Fibroblast of lung (primary cell): ENCODE measurements at places on chromosomes 4 and X. TPM values are rescaled to one million over a fixed set of nuclear protein-coding genes. Genes with fewer than 3 reads are reported as not detected.

The CLCN4 gene
- total RNA-seq: 2.1 and 4.0 TPM in 2 replicates

The TRIM2 gene
- 70.4 and 90.8 TPM in 2 replicates for total RNA-seq

The PDE5A gene
- total RNA-seq: 383 and 832 TPM in 2 replicates

The CT45A1 gene
- total RNA-seq: not detected in 2 replicates

The SMIM31 gene
- total RNA-seq: not detected in 2 replicates

- H3K27me3 ChIP-seq: no peaks in the 10 kb centered on the region
- DNase-seq: peak; percentile 94
- H3K27ac ChIP-seq: no peak overlapping the region
- no peaks in the 10 kb centered on the region for H3K4me1 ChIP-seq
- H3K4me3 ChIP-seq: no peak overlapping the region
- H3K36me3 ChIP-seq: no peaks in the 10 kb centered on the region
Measured at GRCh38 chr4:47209833-47210232, 178.5 kb downstream of the GABRB1 start.

GRCh38 chr4:184102927-184103326 lies 114.7 kb downstream of the ENPP6 start:
- no peaks in the 10 kb centered on the region for H3K4me1 ChIP-seq
- DNase-seq: no peak
- no peak overlapping the region for H3K4me3 ChIP-seq
- H3K36me3 ChIP-seq: no peaks in the 10 kb centered on the region

GRCh38 chr4:79584902-79585301 lies 176.9 kb upstream of the GK2 start:
- no peak overlapping the region for H3K4me3 ChIP-seq
- no peak for DNase-seq
- no peaks in the 10 kb centered on the region for H3K4me1 ChIP-seq
- H3K27ac ChIP-seq: no peak overlapping the region

DNA sequence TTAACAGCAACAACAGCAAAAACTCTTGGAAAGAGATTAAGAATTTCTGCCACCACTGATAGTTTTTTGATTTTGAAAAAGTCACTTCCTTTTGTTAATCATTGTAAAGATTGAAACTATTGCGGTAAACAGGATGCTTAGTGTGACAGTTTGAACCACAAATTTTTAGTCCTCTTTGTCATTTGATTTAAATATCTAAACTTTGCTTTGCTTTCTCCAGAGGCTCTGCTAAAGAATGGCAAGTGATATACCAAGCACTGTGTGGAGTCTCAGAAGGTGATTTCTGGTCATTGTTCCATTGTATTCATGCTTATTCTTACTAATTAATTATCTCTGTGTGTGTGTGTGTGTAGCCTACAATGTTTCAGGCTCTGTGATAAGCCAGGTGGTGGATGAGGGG lies 155.6 kb downstream of the BMPR1B start:
- no peaks in the 10 kb centered on the region for H3K36me3 ChIP-seq
- H3K4me1 ChIP-seq: no peaks in the 10 kb centered on the region
- no peak overlapping the region for H3K4me3 ChIP-seq
- no peak overlapping the region for H3K27ac ChIP-seq

- H3K4me3 ChIP-seq: no peak overlapping the region
- H3K27me3 ChIP-seq: no peaks in the 10 kb centered on the region
- H3K4me1 ChIP-seq: no peaks in the 10 kb centered on the region
- peak; percentile 27 for DNase-seq
- no peak overlapping the region for H3K27ac ChIP-seq
Measured at GRCh38 chr4:147174591-147174990, 228.9 kb upstream of the TTC29 start.

- no peaks in the 10 kb centered on the region for H3K4me1 ChIP-seq
- H3K4me3 ChIP-seq: no peak overlapping the region
- H3K36me3 ChIP-seq: no peaks in the 10 kb centered on the region
- H3K27ac ChIP-seq: no peak overlapping the region
Measured at GRCh38 chr4:30962939-30963338, 242.8 kb downstream of the PCDH7 start.

DNA sequence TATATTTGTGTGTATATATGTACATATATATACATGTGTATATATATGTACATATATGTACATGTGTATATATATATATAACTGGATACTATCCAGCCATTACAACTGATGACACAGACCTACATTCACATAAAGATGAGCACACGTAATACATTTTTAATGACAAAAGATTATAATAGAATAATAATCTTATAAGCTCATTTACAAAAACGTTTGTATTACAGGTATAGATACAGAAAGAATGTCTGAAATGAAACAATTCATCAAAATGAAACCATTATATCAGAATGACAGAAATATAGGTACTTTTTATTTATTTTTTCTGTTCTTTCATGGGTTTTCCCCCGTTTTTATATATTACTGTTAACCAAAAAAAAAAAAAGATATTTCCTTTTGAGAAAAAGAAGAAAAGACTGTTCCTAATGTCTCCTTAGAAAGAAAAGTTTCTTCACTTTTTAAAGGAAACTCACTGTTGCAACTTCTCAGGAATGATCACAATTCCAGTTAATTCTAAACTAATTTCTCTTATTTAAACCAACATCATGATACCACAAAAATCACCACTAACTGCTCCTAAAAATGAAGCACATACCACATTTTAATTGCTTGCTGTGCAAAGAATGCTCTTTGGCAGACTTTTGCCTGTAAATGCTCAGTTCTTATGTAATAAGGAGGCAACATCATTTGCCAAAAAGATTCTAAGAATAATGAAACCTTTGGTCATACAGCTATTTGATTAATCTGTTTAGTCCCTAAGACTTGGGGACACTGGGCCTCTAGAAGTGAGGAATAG lies 18.9 kb downstream of the LEF1 start:
- H3K27ac ChIP-seq: no peak overlapping the region
- no peak overlapping the region for H3K4me3 ChIP-seq
- no peaks in the 10 kb centered on the region for H3K27me3 ChIP-seq
- no peaks in the 10 kb centered on the region for H3K36me3 ChIP-seq

DNA sequence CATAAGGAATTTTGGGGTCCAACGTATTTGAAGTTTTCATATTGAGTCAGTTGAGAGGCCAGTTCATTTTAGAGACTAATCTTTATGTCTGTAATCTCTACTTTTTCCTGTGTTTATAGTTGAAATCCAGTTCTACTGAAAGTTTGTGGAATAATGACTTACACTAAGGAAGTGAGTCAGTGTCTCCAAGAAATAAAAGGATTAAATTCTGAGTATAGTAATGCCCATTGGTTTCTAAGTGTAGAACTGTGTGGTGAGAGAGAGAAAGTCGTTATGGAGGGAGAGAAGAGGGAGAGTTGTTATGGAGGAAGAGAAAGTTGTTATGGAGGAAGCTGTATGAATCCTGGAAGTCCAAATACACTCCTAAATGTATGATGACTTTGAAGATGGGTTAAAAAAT lies 264.6 kb upstream of the HAND2 start:
- H3K36me3 ChIP-seq: no peaks in the 10 kb centered on the region
- H3K4me3 ChIP-seq: peak overlapping the region; percentile 8
- H3K27me3 ChIP-seq: no peaks in the 10 kb centered on the region
- peak; percentile 78 for DNase-seq

GRCh38 chr4:101236097-101236496 lies 111.2 kb downstream of the PPP3CA start:
- H3K4me1 ChIP-seq: peaks cover 15% of the 10 kb centered on the region
- no peaks in the 10 kb centered on the region for H3K27me3 ChIP-seq
- no peak for DNase-seq
- H3K4me3 ChIP-seq: no peak overlapping the region
- H3K36me3 ChIP-seq: no peaks in the 10 kb centered on the region

GRCh38 chr4:1516881-1517480 lies 110.7 kb upstream of the NKX1-1 start:
- H3K27me3 ChIP-seq: peaks cover 12% of the 10 kb centered on the region
- H3K4me1 ChIP-seq: no peaks in the 10 kb centered on the region
- H3K27ac ChIP-seq: no peak overlapping the region
- DNase-seq: no peak

GRCh38 chr4:37693030-37693429 lies 6.9 kb upstream of the RELL1 start:
- no peaks in the 10 kb centered on the region for H3K4me1 ChIP-seq
- no peaks in the 10 kb centered on the region for H3K27me3 ChIP-seq

- H3K4me1 ChIP-seq: no peaks in the 10 kb centered on the region
- no peak overlapping the region for H3K4me3 ChIP-seq
- no peaks in the 10 kb centered on the region for H3K27me3 ChIP-seq
- DNase-seq: no peak
Measured at GRCh38 chr4:147958057-147958456, 226.2 kb downstream of the ARHGAP10 start.

DNA sequence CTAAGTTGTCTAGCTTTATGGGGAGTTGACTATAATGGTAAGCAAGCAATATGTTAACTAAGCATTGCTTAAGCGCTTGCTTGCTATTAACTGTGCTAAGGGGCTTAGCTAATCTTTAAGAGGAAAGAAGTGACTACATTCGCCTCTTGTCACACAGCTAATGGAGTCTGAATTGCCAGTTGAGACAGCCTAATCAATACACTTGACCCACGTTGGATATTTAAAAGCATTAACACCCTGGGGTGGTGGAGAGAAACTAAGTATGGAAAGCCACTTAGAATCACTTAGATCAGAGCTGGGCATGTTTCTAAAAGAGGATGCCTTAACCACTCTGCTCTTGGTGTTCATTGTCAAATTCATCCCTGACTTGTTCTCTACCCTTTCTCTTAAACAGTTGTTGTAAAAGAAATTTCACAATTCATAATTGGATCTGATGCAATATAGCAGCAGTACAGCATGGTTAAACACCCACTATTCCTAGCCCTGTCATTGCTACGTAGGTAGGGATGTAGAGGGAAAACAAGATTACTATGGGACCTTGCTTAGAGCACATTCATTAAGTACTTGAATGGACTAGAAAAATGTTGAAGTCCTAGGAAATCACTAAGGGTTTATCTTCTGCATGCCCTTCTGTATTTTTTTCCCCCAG lies 3.5 kb downstream of the ZAR1 start:
- H3K36me3 ChIP-seq: no peaks in the 10 kb centered on the region
- peaks cover 28% of the 10 kb centered on the region for H3K27me3 ChIP-seq
- H3K4me3 ChIP-seq: no peak overlapping the region
- H3K27ac ChIP-seq: no peak overlapping the region

- no peak overlapping the region for H3K27ac ChIP-seq
- no peaks in the 10 kb centered on the region for H3K4me1 ChIP-seq
- H3K27me3 ChIP-seq: no peaks in the 10 kb centered on the region
- no peaks in the 10 kb centered on the region for H3K36me3 ChIP-seq
- H3K4me3 ChIP-seq: no peak overlapping the region
- peak; percentile 4 for DNase-seq
Measured at GRCh38 chr4:44674471-44674870, 3.7 kb upstream of the GUF1 start.

DNA sequence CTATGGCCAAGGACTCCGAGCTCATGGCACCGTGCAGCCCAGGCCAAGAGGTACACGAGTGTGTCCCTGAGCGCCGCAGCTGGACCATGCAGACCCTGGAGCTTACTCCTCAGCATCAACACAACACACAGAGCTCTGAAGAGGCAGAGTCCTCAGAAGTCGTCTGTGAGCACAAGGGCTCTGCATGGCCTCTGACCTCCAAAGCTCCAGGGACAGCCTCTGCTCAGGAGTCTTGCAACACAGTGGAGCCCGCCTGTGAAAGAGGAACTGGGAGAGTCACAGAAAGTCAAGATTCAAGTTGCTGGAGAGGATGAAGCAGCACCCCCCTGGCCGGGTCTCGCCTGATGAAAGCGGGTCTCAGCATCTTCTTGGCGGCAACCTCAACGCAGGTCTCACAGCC lies 2.9 kb downstream of the LRPAP1 start:
- peaks cover 4% of the 10 kb centered on the region for H3K36me3 ChIP-seq
- no peak overlapping the region for H3K27ac ChIP-seq
- peaks cover 6% of the 10 kb centered on the region for H3K4me1 ChIP-seq
- no peaks in the 10 kb centered on the region for H3K27me3 ChIP-seq
- no peak for DNase-seq

DNA sequence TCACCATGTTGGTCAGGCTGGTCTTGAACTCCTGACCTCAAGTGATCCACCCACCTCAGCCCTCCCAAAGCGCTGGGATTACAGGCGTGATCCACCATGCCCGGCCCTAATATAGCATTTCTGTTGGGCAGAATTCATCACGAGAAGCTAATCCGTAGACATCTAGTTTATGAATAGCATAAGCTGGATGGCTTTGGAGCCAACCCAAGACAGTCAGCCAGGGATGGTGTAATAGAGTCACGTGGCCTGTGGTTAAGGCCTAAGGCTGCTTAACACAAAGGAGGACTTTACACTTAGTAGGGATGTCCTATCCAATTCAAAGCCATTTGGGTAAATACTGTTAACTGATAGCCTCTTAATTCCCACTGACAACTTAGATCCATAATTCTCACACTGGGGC lies 173.6 kb downstream of the RAP1GDS1 start:
- no peaks in the 10 kb centered on the region for H3K27me3 ChIP-seq
- no peaks in the 10 kb centered on the region for H3K36me3 ChIP-seq
- H3K27ac ChIP-seq: no peak overlapping the region
- peaks cover 6% of the 10 kb centered on the region for H3K4me1 ChIP-seq
- no peak for DNase-seq

GRCh38 chr4:140223056-140223810 lies 69.2 kb upstream of the MAML3 start:
- H3K27me3 ChIP-seq: no peaks in the 10 kb centered on the region
- no peaks in the 10 kb centered on the region for H3K36me3 ChIP-seq
- no peak overlapping the region for H3K4me3 ChIP-seq
- H3K27ac ChIP-seq: no peak overlapping the region
- DNase-seq: peak; percentile 61
